ENCODE measurements at places on chromosomes 3 and 15.

DNA sequence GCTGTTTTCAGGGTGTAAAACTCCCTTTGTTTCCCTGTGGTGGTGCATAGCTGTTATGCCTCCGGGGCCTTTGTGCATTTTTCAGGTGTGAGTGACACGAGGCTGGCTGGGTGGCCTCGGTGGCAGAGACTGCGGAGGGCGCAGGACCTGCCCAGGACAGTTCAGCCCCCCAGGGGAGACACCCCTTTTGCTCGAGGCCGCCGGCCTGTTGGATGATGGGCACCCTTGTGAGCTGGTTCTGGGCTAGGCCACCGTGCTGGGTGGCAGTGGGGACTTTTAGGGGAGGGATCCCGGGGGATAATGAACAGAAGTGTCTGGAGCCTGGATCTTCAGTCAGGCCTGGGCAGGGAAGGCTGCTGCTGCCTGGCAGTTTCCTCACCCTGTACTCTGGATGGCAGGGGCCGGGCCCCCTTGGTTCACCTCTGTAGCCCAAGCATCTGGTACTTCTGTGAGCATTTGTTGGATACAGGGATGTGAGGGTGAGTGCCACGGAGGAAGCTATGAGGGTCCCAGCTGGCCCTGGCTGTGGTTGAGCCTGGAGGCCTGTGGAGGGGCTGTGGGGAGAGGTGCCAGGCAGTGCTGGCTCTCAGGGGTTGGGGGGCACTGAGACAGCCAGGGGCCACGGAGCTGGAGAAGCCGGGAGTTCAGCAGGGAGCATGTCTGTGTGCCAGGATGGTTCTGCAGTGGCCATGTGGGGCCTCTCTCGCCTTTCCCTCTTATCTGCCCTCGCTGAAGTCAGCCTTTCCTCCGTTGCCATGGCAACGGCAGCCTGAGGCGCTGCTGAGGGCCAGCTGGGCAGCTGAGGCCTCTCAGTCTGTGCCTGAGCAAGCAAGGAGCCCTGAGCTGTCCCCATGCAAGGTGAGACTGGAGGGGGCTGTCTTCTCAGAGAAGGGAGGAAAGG lies 49.0 kb downstream of the KY start:
- DNase-seq: no peak

- DNase-seq: peak; percentile 28
Observed at GRCh38 chr3:85567071-85567676, 608.4 kb downstream of the CADM2 start.

- no peak for DNase-seq
Observed at GRCh38 chr3:138600100-138600745, 6.2 kb upstream of the CEP70 start.

- DNase-seq: no peak
Observed at GRCh38 chr3:157618075-157618760, 115.0 kb upstream of the VEPH1 start.

DNA sequence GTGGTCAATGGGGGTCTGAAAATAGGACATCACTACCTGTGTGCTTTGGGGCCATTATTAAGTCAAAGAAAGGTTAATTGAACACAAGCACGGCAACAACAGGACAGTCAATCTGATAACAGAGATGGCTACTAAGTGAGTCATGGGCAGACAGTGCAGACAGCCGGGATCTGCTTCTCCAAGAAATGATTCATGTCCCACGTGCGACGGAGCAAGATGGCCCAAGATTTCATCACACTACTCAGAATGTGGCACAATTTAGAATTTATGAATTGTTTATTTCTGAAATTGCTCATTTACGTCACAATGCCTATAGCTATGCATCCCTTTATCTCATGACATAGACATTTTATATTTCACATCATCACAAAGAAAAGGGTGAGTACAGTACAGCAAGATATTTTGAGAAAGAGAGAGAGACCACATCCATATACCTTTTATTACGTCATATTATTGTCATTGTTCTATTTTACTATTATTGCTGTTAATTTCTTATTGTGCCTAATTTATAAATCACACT lies 770.6 kb upstream of the NR2F2 start:
- DNase-seq: no peak

- no peak for DNase-seq
Observed at GRCh38 chr15:90126596-90127435, 24.5 kb upstream of the IDH2 start.

GRCh38 chr3:98732286-98733052 lies 30.7 kb upstream of the ST3GAL6 start:
- DNase-seq: peak; percentile 23

- DNase-seq: no peak
Observed at GRCh38 chr3:108123326-108123725, 32.5 kb upstream of the CD47 start.

- peak; percentile 19 for DNase-seq
Observed at GRCh38 chr3:79018671-79019136, 749.1 kb downstream of the ROBO1 start.

GRCh38 chr15:53527996-53528395 lies 231.5 kb downstream of the WDR72 start:
- DNase-seq: no peak

DNA sequence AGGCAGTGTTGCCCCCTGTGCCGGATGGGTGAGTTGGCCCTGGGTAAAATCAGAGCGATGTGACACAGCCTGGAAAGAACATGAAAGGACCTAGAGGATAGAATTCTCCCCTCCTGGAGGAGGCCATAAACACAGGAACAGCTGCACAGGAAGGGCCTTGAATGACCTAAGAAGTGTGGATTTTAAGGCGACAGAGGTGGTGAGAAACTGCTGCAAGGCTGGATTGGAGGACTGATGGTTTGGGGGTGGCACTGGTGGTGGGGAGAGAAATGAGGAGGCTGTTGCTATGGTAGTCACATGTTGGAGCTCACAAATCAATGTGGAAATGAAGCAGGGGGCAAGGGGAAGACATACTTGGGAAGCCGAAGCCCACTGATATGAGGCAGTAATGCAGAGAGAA lies 13.8 kb downstream of the XIRP1 start:
- DNase-seq: no peak

GRCh38 chr3:142027735-142028134 lies 121.6 kb downstream of the TFDP2 start:
- peak; percentile 42 for DNase-seq

- no peak for DNase-seq
Observed at GRCh38 chr3:173553635-173554280, 156.2 kb downstream of the NLGN1 start.

- DNase-seq: no peak
Observed at GRCh38 chr3:162262129-162262528, 765.5 kb downstream of the OTOL1 start.

- DNase-seq: peak; percentile 65
Observed at GRCh38 chr15:62066663-62067447, at the start of gene C2CD4A. Gene C2CD4A, plus strand, starts transcription at chr15:62066977. Its CDS starts 637 bp downstream, at chr15:62067614.

DNA sequence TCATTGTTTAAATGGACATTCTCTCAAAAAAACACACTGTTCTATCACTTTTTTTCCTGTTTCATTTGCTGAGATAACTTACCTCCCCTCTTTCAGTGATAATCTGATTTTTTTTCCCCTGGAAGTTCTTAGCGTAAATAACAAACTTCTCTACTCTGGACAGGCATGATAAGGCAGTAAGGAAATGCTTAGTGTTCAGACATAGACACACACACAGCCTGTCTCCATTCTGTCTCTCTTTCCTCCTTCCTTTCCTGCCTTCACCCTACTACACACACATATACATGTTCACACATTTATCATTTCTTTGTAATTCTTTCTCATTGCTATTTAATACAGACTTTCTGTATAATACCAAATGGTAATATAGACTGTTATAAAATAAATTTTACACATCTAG lies 470.8 kb upstream of the ROBO1 start:
- DNase-seq: no peak

DNA sequence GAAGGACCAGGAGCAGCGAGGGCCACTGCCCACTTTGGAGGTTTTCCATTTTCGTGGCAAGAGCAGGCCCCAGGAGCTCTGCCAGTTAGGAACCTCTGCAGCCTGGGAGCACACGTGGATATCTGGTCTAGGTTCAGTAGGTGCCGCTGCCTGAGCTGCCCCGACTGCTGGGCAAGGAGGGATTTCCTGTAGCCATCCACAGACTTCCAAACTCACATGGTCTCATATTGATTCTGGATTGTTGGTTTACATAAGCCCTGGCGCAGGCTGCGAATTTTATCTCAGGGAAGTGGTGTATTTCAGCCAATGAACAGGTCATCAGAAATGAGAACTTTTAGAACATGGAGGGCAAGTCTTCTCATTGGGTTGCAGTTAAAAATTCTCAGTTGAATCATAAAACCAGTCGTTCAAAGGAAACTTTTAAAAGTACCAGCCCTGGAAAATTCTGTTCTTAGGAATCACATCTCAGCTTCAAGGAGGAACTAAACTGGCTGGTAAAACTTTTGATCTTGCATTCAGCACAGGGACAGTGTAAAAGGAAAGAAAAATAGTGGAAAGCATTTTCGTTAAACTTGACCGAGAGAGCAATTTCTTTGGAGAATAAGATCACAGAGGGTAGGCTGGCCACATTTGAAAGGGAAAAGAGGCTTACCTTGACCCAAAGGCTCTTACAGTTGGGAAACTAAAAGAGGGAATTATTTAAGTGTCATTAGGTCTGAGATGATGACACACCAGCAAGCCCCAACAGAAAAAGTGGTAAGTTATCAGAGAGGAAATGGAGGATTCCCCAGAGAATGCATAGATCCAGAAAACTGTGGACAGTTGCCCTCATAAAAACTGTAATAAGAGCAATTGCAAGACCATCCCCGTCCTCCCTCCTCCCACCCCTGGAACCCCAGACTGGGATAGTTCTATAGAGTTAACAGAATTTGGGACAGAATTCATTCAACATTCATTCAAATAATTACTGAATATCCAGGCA lies 6.4 kb upstream of the RTP3 start:
- no peak for DNase-seq

DNA sequence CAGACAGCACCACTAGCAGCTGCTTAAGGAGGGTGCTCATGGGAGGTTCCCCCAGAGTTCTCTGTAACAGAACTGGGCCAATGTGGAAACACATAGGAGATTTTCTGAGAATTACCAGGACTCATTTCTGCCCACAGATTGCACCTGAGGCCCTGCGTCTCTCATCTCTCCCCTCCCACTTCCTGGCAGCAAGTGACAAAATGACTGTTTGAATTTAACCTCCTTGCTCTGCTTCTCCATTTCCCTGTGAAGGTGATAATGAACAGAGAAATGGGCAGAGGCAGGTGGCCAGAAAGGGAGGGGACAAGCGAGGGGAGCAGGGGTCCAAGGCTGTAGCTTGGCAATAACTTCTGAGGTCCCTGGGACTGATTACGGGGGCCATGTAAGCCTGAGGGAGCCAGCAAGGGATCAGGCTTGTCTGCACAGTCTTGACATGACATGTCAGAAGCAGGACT lies 8.0 kb downstream of the EPHB1 start:
- DNase-seq: no peak

GRCh38 chr3:18655827-18656226 lies 230.7 kb upstream of the SATB1 start:
- no peak for DNase-seq

Measured in stimulated activated naive CD8-positive, alpha-beta T cell treated with anti-CD3 and anti-CD28 coated beads, Interleukin-15, Interleukin-2, amounts not matched to agents 100 U/mL and 50 U/mL, for 24 hours (primary cell).